ENCODE measurements at places on chromosomes 6 and 20.

DNA sequence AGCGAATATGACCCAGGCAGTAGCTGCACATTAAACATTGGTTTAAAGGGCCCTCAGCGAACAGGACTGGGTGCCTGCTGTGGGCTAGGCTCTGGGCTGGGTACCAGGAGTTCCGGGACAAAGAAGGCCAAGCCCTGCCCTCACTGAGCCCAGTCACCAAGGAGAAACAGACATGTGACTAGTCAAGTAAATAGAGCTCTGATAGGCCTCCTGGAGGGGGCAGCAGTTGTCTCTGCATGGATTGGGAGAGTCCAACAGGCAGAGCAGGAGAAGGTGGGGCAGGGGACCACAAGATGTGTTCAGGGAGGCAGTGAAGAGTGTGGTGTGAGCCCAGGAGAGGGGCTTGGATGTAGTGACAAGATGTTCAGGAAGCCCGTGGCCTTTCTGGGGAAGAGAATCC lies 3.1 kb downstream of the HM13 start:
- DNase-seq, result no peak

DNA sequence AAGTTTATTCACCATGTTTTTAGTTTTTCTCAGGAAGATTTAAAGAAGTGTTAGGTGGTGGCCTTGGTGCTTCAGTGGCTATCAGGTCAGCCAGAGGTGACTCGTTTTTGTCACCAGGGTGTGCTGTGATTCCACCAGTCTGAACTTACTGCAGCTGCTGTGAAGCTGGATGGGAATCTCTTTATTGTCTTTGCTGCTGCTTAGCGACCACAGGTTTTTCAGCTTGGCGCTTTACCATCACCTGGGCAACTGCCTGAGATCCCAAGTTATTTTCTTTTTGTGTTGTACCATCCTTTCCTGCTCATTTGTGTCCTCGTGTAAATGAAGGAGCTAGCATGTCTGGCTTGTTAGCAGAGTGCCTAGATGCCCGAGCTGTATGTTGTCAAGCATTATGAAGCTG lies 146.9 kb downstream of the MACROD2 start:
- DNase-seq, result no peak

GRCh38 chr6:150153905-150154492 lies 11.2 kb downstream of the PPP1R14C start:
- DNase-seq, result no peak

DNA sequence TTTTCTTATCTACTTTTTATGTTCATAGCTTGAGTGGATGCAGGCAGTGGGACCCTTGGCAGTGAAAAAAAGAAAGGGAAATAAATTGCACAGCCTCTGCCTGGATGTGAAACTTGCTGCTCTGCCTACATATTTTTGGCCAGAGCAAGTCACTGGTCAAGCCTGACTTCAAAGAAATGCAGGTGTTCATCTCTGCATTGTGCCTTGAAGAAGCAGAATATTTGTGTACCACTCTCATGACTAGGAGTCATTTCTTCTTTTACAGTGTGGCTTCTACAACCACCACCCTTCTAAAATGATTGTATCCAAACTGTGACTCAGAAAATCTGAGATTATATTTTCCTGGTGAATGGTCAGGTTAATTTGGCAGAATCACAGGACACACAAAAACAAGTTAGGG lies 2.5 kb upstream of the KATNA1 start:
- no peak for DNase-seq

DNA sequence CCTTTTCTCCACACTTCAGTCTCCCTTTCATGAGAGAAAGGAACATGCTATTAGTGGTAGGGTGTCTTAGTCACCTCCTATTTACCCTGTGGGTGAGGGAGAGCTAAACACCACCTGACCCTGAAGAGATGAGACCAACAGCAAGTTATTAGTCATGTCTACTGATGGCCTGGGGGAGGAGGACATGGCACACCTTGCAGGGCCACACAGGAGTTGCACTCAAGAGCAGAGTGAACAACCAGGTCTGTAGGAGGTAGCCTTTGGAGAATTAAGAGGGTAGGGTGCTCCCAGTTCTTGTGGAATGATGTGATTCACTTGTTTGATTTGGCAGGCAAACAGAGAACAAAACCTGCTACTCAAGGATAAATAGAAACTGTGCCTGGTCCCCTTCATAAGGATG lies 82.7 kb upstream of the FABP7 start:
- DNase-seq, result no peak

DNA sequence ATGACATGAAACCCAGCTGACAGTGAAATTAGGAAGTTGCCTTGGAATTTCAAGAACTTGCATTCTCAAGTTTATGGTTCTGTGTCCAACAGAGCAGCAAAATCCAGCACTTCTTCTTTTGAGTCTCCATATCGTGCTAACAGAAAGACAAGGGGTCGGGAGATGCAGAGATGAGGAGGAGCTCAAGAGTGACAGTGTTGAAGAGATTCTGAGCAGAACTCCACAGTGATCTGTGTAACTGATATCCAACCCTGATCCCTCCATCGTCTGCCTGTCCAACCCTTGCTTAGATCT lies 21.2 kb upstream of the BTN1A1 start:
- no peak for DNase-seq

- DNase-seq, result no peak
Observed at GRCh38 chr6:158763434-158764182, 55.6 kb downstream of the EZR start.

DNA sequence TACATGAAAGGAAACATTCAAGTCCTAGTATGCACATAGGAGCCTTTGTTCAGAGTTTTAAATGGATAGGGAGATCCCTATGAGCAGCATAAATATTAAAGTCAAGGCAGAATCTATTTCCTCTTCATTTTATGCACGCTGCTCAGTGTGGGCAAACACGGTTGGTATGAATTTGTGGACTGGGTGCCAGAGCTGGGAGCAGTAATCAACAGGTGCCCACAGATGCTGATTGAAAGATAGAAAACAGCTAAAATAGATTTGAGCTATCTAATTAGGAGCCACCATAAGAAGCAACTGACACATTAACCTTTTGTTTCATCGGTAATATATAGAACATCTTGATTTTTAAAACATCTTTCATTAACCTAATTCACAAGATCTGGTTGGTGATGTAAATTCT lies 175.5 kb downstream of the EYS start:
- no peak for DNase-seq

DNA sequence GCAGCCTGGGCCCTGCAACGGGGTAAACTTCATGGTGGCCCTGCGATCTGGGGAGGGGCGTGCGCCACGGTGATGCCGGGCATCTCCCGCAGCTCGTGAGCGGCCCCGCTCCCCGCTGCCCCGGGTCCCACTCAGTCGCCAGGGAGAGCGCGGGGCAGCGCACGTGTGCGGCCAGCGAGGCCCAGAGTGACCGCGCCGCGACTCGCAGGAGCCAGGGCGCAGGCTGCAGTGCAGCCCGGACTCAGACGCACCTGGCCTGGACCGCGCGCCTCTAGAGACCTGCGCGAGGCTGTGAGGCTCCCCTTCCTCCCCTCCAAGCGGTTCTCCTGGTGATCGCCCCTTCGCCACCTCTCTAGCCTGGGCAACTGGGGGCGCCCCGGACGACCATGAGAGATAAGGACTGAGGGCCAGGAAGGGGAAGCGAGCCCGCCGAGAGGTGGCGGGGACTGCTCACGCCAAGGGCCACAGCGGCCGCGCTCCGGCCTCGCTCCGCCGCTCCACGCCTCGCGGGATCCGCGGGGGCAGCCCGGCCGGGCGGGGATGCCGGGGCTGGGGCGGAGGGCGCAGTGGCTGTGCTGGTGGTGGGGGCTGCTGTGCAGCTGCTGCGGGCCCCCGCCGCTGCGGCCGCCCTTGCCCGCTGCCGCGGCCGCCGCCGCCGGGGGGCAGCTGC lies 652 bp downstream of the BMP6 start:
- peak; percentile 4 for DNase-seq

GRCh38 chr6:40723967-40724366 lies 136.8 kb upstream of the LRFN2 start:
- no peak for DNase-seq

- DNase-seq, result no peak
Observed at GRCh38 chr6:168490757-168491156, 49.8 kb downstream of the SMOC2 start.

DNA sequence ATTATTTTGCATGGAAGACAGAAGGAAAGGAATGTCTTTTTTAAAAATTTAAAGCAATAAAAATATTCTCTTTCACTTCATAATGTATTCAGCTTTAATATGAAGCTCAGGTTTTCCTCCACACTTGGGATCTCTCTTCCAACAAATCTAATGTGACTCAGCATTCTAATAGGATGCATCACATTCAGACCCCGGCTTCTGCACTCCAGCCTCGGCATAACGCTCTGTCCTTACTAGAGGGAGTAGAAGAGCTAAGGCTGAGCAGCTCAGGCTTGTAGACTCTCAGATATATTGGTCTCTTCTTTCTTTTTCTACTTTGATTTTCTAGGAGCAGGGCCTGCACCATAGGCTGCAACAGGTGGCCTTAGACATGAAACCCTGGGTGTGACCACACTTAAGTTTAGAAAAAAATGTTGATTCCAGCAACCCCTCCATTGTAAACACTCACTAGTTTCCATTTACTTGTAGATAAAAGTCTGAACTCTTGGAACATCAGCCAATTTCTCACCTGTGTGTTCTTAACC lies 161.7 kb downstream of the PAK5 start:
- DNase-seq, result no peak

GRCh38 chr20:46963196-46963529 lies 68.5 kb downstream of the EYA2 start:
- DNase-seq, result no peak

GRCh38 chr20:54084727-54085388 lies 14.5 kb upstream of the BCAS1 start:
- no peak for DNase-seq

GRCh38 chr6:19995575-19996257 lies 158.5 kb downstream of the ID4 start:
- DNase-seq, result no peak

- DNase-seq, result no peak
Observed at GRCh38 chr6:20918868-20919267, 384.6 kb downstream of the CDKAL1 start.

DNA sequence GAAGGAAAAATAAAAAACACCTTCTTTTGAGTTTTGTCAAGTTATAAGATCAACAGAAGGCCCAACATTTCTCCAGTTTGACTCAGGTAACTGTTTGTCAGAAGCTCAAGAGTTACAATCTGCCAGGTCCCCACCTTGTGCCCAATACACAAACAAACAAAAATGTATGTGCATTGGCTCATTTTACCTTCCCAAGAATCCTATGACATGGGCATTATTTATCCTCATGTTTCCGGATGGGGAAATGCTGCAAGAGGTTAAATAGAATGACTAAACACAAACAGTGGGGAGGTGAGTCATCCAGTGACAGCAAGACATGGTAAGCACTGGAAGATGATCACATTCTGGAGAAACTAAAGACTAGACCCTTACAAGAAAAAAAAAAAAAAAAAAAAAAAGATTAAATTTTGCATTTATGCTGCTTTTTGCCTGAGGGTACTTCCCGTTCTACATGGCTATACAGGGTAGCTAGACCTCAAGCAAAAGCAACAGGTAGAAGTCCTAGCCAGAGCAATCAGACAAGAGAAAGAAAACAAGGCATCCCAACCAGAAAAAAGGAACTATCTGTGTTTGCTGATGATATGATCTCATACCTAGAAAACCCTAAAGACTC lies 23.6 kb upstream of the ANKRD60 start:
- DNase-seq, result no peak

GRCh38 chr20:57573894-57574293 lies 13.0 kb downstream of the PCK1 start:
- no peak for DNase-seq

- no peak for DNase-seq
Observed at GRCh38 chr20:54127855-54128574, 45.8 kb downstream of the CYP24A1 start.

DNA sequence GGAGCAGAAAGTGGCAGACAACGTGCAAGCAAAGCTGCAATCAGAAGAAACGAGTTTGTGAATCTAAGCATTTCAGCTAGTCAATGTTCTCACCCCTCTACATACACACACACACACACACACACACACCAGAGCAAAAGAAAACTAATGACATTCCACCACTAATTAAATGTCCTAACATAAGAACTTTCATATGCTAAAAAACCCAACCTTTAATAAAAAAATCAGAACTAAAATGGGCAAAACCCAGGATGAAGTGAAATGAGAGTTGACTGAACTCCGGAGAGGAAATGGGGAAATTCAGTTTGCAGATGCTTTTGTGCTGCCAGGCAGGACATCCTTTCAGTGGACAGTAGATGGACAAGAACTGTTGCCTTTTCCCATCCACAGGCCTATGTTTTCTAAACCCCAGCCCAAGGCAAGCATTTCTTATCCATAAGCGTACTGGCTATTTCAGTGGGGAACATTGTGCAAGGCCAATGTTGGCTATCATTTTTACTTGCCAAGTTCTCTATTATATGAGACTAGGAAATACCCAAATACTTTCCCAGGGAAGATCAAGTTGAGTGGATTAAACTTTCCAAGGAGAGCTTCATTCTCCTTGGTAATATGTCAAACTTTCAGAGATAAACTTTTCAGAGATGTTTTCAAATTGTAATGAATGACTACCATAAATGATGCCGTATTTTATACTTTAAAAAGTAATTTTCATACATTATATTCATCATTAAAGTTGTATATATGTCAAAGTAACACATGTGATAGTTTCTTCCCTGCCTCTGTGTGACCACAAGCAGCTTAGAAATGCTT lies 27.3 kb downstream of the RIN2 start:
- no peak for DNase-seq

GRCh38 chr6:128641703-128642102 lies 121.3 kb upstream of the PTPRK start:
- no peak for DNase-seq

GRCh38 chr6:133889557-133890403 lies 867 bp downstream of the TCF21 start:
- no peak for DNase-seq

- DNase-seq, result no peak
Observed at GRCh38 chr20:37283530-37284195, 5.8 kb upstream of the MANBAL start.

DNA sequence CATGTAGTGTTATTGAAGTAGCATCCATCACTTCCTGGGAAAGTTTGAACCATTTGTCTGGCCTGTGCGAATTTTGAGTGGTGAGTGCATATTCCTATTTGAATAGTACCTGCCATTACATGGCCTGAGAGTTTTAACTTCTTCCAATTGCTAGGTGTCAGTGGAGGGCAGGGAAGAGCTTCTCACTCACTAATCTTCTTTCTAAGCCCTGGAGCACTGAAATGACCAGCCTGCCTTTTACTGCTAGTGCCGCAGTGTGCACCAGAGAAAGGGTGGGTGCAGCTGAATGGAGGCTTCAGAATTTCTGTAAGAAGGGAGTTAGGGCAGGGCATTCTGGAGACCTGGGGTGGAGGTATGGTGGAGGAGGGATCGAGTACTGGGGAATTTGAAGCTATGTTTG lies 45.5 kb downstream of the RNF144B start:
- DNase-seq, result no peak

- DNase-seq, result no peak
Observed at GRCh38 chr6:15893556-15894253, 230.9 kb upstream of the DTNBP1 start.

GRCh38 chr6:154951345-154952200 lies 43.5 kb upstream of the TIAM2 start:
- DNase-seq, result no peak

- DNase-seq, result no peak
Observed at GRCh38 chr6:47141963-47142362, 99.8 kb upstream of the ADGRF1 start.
